ENCODE measurements at places on chromosomes 1 and 21.

DNA sequence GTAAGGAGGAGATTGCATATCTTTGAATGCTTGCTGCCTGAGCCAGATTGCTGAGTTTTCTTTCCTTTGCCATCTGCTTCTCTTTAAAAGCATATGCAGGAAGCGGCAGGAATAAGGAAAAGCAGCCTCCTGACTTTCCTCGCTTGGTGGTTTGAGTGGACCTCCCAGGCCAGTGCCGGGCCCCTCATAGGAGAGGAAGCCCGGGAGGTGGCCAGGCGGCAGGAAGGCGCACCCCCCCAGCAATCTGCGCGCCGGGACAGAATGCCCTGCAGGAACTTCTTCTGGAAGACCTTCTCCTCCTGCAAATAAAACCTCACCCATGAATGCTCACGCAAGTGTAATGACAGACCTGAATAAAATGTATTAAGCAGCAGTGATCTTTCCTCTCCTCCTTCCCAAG is 1.5 kb downstream of the CORT start:
- DNase-seq, result peak; percentile 10

DNA sequence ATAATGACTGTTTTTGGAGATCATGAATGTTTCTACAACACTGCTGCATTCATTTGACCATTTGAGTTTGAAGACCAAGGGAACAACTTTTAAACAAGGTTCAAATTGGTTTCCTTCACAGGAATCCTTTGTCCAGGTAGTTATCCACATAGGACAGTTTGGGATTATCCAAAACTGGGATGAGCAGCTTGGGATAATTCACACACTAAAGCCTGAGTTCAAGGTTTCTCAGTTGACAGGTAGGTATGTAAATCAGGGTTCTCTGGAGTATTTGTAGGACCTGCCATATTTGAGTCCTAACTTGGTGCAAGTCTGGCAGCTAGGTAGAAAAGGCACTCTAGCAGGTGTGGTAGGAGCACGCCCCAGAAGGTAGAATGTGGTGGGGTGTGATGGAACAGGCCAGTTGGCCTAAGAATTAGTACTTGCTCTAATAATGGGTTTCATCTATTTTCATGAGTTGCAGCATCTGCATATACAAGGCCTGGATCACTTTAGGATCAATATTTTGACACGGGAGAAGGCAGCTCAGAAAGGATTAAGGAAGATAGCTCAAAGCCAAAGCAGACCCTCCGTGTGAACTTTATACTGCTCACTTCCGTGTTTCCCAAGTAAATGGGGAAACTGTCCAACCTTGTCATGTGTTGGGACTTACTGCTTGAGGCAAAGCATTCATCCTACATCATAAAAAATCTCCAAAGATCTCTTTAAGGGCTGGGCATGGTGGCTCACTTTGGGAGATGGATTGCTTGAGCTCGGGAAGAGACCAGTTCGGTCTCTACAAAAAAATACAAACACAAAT is 14.1 kb upstream of the RAB42 start:
- no peak for DNase-seq

GRCh38 chr21:25850126-25850842 is 115.5 kb downstream of the GABPA start:
- no peak for DNase-seq

GRCh38 chr21:43340491-43341377 is 86.2 kb downstream of the SIK1 start:
- peak; percentile 95 for DNase-seq

GRCh38 chr1:214414691-214415090 is 133.7 kb downstream of the SMYD2 start:
- DNase-seq, result no peak

DNA sequence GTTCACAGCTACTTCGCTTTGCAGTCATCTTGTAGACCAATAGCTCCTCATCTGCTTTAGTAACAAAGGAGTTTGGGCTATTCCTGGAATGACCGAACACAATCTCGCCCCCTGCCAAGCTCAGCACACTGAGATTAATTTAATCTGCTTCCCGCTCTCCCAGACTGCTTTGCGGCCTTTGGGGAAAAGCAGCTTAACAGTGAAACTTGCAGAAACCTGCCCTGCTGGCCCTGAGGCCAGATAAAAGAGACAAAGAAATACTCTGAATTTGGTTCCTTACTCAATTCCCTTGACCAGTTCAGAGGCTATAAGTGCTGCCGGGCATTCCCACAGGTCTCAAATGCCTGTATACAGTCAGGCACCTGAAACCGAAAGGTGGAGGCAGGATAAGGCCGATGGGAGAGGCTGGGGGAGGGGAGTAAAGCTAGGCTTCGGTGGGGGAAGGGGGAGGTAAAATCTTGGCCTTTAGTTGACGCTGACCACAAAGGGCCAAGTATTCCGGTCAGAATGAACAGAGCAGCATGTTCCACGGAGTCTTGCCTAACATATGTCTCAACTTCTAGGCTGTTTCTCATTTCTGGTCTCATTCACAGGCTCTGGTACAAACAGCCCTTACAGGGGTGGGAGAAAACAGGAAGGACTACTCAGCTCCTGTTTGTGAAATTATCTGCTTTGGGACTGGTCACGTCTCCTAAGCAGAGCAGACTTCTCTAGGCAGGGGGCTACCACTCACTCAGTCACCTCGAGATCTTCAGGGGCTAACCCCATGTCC is 17.7 kb upstream of the A3GALT2 start:
- peak; percentile 78 for DNase-seq

DNA sequence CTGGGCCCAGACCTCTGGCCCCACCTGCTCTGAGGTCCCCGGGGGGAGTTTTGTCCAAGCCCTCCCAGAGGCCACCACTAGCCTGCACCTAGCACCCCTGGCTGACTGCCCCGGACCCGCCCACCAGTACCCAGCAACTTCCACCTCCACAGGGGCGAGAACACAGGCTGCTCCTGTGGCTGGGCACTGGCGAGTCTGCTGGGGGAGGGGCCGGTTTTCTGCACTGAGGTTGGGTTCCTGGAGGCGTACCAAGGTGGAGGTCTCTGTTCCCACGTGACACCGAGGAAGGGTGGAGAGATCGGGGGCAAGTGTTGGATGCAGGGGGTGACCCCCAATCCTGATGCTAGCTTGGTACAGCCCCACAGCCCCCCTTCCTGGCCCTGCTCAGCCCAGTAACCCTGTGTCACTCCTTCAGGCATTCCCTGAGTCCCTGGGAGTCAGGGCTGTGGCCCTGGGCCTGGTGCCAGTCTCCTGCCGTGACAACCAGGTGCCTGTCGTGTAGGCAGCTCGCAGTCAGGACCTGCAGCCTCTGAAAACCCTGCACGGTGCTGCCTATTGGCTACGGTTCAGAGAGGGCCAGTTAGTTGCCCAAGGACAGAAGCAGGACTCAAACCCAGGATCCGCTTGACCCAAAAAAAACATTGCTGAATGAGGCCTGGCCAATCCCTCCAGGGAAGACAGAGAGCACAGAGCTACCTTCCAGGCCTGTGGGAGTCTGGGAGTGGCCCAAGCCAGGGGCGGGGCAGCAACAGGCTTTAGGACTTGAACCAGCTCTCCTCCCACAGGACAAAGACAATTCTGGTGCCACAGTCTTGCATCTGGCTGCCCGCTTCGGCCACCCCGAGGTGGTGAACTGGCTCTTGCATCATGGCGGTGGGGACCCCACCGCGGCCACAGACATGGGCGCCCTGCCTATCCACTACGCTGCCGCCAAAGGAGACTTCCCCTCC is 3.1 kb downstream of the ESPN start:
- no peak for DNase-seq

DNA sequence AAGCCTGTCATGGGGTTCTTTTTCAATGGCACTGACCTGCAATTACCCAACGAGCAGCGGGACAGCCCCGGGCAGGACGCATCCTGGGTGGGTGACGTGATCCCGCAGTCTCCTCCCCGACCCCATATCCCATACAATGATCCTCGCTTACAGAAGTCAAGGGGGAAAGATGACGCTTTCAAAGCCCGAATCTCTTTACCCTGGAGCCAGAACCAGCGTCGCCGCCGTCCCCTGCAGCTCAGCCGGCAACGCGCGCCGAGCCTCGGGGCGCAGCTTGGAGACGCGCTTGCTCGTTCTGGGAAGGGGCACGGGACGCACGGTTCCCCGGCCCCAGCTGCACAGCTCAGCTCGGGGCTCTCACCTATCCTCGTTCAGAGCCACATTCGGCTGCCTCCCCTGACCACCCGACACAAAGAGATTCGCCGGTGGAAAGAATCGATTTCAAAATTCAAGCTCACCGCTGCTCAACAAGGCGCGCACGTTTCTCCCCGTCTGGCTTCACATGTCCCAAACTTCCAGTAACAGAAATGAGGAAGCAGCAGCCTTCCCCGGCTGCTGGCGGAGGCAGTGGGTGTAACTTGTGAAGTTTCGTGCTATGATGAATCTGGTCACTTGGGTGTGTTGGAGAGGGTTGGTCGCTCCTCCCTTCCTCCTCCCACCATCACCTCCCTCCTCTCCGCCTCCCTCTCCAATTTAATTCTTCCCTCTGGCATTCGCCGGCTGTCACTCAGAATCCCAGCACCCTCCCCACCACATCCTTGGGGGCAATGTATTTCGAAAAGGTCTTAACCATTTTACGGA is at the start of gene TIAM1:
TIAM1 (minus strand) TSS at position 582 of the 801 bp plus-strand sequence. CDS start 77,289 bp downstream, outside the sequence.
- DNase-seq, result peak; percentile 75

DNA sequence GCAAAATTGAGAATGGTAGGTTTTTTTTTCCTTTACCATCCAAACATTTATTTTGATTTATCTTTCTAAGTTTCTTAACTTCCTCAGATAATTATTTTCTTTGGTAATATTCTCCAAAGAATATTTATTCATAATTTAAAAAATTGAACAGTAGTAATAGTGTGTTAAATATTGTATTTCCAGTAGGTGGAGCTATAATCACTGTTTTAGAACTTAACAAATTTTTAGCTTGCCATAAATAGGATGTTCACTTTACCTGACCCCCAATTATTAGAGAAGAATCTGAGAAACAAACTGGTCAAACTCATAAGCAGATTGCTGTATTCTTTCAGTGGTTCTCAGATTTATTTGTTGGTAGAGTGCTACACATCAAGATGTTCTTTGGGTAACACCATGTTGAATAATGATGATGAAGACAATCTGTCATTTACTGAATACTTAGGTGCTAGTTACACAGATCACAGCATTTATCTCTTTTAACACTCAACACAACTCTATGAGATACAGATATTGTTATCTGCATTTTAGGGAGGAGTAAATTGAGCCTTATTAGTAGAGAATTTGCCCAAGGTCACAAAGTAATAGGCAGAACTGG is 82.4 kb upstream of the GPR88 start:
- DNase-seq, result no peak

- no peak for DNase-seq
These were observed 114.5 kb upstream of the ZNHIT6 start for GRCh38 chr1:85822696-85823095.

DNA sequence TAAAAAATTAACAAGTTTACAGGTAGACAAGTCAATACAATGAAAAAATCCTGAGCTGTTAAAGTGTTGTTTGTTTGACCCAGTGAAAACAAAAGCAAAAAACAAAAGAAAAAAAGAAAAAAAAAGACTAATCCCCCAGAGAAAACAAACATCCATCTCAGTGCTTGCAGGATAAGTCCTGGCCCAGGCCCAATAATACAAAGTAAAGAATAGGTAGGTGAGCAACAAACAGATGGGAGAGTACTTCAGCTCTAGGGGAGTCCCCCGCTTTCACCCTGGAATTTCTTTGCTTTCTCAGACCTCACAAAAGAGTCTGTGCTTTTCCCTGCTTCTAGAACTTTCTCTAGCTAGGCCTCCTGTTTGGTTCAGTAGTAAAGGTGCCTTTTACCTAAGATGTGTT is 70.3 kb downstream of the ABCA4 start:
- DNase-seq, result no peak

GRCh38 chr1:225887030-225887314 is 2.0 kb downstream of the LEFTY1 start:
- no peak for DNase-seq

DNA sequence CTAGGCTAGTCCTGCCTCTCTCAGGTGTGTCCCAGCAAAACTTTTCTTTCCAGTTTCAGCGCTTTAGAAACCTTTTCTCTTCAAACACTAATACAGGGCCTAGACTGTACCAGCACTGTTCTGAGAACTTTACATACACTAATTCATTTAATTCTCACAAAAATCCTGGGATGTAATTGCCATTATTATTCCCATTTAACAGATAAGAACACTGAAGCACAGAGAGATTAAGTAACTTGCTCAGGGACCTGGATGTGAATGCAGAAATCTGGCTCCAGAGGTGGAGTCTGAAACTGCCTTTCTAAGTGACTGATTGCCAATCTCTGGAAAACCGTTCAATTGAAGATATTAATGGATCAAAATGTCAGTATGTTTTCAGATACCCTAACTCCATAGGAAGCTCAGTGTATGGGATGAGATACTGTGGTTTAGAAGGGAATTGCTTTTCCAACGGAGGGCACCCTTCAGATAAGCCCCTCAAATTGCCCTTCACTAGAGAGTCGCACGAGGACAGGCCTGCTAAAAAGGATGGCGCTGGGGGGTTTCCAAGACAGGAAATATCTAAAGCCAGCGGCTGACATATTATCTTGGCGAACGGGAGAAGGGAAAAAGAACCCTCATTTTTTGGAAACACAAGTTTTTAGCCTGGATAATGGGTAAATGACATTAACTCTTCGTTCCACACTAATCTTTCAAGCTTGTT is 698 bp upstream of the UCK2 start:
- DNase-seq, result no peak

- peak; percentile 61 for DNase-seq
These were observed 2.5 kb upstream of the PCBP3 start for GRCh38 chr21:45640888-45641479.

DNA sequence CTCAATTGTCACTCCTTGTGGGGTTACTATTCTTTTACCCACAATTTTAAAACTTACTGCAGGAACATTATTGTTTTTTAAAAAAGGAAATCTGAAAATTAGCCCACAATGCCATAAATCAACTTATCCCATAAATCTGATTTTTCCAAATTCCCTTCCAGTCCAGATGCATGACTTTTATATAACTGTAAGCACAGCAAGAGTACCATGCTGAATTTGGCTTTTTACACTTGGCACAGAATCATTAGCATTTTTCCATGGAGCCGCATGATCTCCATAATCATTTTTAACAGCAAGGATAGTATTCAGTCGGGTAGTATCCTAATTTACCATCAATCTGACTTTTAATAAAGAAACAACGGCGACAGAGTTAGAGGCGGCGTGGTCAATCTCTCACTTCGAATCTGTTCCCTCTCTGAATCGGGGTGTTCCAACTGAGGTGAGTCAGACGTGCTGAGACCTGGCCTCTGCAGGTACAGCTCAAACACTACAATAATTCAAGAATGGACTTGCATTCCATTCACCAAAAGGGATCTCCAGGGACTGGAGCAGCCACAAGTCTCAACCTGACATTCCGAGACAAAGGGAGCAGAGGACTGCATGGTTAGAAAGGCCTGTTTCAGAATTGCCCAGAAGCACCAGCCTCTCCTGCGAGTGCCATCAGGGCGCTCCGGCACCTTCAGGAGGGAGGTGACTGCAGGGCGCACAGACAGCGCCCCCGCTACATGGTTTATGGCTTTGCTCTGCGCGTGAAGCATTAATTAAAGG is 48.9 kb downstream of the SLC66A1 start:
- DNase-seq, result no peak

GRCh38 chr1:64578270-64578973 is 108.5 kb downstream of the CACHD1 start:
- DNase-seq, result no peak

DNA sequence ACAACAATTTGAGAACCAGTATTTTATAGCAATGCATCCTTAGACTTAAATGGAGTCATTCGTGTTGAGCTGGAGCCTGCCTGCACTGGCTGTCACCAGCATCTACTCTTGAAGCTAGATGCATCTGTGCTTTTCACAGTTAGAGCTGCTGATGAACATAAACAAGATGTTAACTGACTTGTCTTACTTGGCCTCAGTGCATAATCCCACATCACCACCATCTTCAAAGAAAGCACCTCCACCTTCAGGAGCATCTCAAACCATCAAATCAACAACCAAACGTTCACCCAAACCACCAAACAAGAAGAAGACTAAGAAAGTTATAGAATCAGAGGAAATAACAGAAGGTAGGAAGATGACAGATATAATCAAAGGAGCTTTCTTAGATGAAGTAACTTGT is 71.1 kb downstream of the TPR start:
- no peak for DNase-seq
